Suprapubic skin (tissue), 4 donors: ENCODE measurements at places on chromosomes 13 and 19.
A peak's percentile ranks its signal among the peaks of the same experiment; 100 is the strongest.

DNA sequence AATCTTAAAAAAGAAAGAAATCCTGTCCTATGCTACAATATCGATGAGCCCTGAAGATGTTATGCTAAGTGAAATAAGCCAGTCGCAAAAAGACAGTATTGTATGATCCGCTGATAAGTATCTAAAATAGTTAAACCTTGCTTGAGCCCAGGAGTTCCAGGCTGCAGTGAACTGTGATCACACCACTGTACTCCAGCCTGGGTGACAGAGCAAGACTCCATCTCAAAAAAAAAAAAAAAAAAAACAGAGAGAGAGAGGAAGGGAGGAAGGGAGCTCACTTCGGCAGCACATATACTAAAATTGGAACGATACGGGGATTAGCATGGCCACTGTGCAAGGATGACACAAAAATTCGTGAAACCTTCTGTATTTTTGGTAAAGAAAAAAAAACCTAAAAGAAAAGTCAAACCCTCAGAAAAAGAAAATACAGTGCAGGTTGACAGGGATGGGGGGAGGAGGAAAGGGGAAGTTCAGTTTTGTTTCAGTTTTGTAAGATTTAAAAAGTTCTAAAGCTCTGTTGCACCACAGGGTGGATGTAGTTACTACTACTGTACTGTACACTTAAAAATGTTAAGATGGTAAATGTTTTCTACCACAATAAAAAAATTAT is 8.4 kb downstream of the CLASRP start:
- no peak for DNase-seq

DNA sequence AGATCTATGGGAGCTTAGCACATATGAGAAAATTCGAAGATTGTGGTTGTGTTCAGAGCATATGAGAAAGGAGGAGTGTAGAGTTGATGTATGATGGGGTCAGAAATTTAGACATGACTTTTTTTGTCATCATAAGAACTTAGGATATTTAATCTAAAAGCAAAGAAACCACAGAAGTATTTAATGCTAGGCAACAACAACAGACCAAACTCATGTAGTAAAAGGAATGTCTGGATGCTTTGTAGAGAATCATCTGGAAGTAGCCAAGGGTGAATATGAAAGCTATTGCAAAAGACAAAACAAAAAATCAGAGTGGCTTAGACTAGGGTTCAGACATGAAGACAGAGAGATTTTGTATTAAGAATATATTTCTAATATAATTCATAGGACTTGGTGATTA is 190.3 kb downstream of the SLITRK1 start:
- no peak for DNase-seq

GRCh38 chr19:28619816-28620429 is 593.0 kb downstream of the UQCRFS1 start:
- no peak for DNase-seq

DNA sequence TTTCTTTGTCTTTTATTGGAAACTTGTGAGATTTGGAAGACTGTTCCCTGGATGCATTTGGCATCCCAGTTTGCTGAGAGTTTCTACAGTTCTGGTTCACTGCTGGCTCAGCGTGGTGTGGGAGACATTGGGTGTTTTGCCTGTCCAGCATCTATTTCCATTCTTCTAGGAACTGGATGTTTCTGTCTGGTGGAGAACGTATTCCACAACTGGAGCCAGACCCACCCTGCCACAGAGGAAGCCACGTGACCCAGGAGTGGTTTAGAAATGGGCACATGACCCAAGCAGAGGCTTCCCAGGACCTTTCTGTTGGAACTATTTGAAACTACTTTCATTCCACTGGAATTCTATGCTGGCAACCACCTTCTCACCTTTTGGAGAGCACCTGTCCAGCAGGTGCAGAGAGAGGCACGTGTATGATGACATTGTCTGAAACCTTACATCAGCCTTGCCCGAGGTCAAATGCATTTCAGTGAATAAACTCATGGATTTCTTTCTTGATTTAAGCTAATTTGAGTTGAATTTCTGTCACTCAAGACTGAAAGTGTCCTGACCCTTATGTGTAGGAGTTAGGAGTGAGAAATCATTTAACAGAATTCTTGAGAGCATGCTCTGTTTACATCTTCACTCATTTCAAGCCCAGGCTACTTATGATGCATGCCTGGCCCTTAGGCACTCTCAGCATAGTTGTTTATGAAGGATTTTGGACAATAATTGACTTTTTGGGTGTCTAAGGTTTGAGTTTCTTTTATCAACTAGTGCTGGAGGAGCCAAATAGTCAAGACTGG is 121.8 kb downstream of the AKAP11 start:
- no peak for DNase-seq

- no peak for DNase-seq
Observed at GRCh38 chr13:46961719-46962118, 64.9 kb upstream of the HTR2A start.

DNA sequence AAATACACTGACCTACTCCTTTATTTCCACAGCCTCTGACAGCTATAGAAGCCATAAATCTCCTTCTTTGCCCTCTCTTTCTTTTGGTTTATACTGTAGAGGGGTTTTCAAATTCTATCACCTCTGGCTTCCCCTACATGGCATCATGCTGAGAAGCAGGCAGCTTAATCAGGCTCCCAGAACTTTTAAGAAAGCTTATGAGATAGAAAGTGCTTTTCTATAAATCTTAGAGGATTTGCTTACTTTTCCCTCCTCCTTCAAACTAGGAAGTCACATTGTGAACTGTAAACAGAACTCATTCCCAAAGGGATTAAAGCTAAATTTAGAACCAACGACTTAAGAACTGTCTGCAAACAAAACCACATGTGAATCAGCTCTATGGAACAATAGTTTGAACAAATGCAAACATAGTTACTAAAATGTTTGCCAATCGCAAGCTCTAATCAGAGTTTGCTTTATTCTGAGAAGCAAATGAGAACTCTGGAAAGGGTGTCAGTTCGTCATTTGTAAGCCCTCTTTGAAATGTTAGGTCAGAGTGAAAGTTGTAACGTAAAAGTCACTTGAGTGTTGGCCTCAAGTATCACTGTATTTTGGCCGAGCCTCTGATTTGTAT is 344.1 kb downstream of the RFC3 start:
- DNase-seq: no peak

- no peak for DNase-seq
Observed at GRCh38 chr13:81379183-81379582, 1038.3 kb upstream of the SPRY2 start.

GRCh38 chr19:46299695-46300094 is 2.9 kb downstream of the HIF3A start:
- no peak for DNase-seq

GRCh38 chr19:57319869-57320179 is 448 bp upstream of the ZNF543 start:
- no peak for DNase-seq

DNA sequence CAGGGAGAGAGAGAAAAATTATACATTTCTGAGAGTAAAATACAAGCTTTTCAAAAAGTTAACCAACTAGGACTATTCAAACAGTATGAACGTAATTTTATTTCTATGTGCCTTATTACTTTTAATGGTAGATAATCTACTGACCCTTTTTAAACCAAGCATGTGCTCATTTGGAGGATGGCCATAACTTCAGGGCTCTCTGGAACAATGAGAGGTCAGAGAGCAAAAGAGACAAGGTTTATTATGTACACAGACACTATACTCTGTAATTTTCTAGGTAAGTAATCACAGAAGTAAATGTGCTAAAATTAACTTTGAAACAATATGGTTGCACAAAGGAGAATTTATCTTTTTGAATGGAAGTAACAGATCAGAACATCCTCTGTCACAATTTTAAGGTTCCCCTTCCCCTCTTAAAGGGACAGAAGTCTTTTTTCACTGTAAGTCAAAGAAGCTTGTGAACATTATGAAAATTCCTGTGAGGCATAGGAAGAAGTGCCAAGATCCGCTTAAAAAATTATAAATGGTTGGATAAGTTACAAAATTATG is 1.0 kb downstream of the POSTN start:
- no peak for DNase-seq

- no peak for DNase-seq
Observed at GRCh38 chr19:18726846-18727245, 43.4 kb downstream of the CRTC1 start.

- no peak for DNase-seq
Observed at GRCh38 chr19:45824041-45824471, 8.9 kb upstream of the RSPH6A start.

GRCh38 chr19:53553865-53554791 is 16.2 kb downstream of the ZNF331 start:
- DNase-seq: peak; percentile 94

DNA sequence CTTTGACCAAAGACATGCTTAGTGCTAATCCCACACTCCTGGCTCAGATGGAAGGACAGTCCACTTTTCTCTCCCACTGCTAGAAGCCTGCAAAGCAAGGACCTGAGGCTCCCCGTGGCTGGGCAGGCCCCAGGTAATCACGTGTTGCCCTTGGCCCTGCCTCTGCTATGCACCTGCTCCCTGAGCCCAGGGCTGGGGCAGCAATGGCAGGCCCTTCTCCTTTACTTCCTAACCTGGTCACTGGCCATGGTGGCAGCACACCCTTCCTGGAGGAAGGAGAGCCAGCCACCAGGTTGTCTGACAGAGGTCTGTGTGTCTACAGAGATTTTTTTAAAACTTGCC is 27.9 kb upstream of the ZNF492 start:
- no peak for DNase-seq

DNA sequence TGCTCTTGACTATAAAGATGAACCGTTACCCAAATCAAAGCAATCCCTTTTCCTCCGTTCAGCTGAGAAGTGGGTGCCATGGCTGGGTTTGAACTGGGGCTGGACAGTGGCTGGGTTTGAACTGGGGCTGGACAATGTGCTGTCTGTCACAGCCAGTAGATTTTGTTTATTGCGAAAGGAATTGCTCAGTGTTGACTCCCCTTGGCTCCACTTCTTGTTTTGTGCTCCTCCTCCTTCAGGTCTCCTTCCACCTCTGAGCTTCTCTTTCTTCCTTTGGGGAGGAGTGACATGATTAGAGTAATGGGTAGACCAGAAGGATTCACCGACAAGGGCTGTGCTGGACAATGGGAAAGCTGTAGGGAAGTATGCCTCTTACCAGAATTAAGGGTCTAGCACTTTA is 19.4 kb upstream of the MBNL2 start:
- DNase-seq: no peak

- DNase-seq: no peak
Observed at GRCh38 chr19:54434112-54434872, 14.7 kb upstream of the LENG8 start.

- DNase-seq: no peak
Observed at GRCh38 chr19:31263328-31263727, 85.9 kb downstream of the TSHZ3 start.

- DNase-seq: no peak
Observed at GRCh38 chr13:113083402-113084061, 22.1 kb upstream of the F7 start.

GRCh38 chr13:113744197-113745000 is 14.6 kb upstream of the TMEM255B start:
- DNase-seq: no peak

DNA sequence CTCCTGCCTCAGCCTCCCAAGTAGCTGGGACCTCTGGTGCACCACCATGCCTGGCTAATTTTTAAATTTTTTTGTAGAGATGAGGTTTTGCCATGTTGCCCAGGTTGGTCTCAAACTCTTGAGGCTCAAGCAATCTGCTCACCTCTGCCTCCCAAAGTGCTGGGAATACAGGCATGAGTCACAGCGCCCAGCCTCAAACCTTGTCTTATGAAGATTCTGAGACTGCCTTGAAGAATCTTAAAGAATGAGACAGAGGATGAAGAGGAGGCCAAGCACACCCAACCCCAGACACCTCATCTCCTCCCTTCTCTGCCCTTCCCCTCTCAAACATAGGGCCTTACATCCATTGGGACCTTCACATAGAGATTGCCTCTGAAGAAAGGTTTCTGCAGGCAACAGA is 179.7 kb downstream of the ABCC4 start:
- no peak for DNase-seq

DNA sequence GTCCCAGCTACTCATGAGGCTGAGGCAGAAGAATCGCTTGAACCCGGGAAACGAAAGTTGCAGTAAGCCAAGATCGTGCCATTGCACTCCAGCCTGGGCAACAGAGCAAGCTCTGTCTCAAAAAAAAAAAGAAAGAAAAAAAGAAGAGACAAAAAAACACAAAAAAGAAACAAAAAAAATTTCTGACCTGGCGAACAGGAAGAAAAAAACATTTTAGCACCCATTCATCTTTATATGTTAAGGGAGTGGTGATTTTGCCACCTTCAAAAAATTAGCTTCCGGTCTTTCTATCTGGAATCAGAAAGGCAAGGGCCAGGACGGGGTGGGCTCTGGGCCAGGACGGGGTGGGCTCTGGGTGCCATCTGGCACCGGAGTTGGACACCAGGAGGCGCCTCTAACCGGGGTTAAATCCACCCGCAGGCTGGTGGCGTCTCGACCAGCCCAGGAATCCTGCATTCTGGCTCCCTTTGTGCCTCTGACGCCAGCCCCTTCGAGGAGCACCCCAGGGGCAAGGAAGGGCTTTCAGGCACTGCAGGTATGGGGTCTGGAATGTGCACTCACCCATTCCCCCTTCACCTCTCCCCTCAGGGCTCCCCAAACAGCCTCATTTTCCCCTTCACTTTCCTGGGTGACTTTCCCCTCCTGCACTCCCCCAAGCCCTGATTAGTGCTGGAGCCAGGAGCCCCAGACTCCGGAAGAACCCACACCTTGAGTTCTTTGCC is 10.4 kb upstream of the ZSWIM4 start:
- no peak for DNase-seq

- DNase-seq: no peak
Observed at GRCh38 chr19:7346488-7346971, 2.2 kb upstream of the ARHGEF18 start.

- DNase-seq: no peak
Observed at GRCh38 chr13:34360702-34361101, 542.8 kb downstream of the RFC3 start.

DNA sequence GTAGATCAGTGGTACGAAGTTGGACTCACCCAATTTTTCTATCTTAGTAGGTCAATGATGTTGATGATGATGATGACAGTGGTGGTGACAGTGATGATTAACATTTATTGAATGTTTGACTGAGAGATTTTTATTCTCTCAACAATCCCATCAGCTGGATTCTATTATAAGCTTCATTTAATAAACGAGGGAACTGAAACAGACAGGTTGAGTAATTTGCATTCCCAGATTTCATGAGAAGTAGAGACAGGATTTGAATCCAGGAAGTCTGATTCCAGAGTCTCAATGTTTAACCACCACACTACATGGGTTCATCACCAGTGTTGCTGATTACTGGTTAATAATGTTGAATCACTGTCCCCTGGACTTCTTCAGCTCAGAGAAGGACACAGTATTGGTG is 168.9 kb downstream of the FLT1 start:
- no peak for DNase-seq

GRCh38 chr13:27353166-27353583 is 71.2 kb upstream of the GTF3A start:
- no peak for DNase-seq
